Stimulated activated CD8-positive, alpha-beta memory T cell treated with anti-CD3 and anti-CD28 coated beads, Interleukin-7, amount 100 ng/mL, for 1 hour (primary cell): ENCODE measurements at places on chromosomes 16 and 17.
A peak's percentile ranks its signal among the peaks of the same experiment; 100 is the strongest.

GRCh38 chr17:78196716-78197115 lies 9.6 kb downstream of the AFMID start:
- no peak for DNase-seq

- DNase-seq, result no peak
Observed at GRCh38 chr17:21157586-21158370, 31.0 kb downstream of the DHRS7B start.

DNA sequence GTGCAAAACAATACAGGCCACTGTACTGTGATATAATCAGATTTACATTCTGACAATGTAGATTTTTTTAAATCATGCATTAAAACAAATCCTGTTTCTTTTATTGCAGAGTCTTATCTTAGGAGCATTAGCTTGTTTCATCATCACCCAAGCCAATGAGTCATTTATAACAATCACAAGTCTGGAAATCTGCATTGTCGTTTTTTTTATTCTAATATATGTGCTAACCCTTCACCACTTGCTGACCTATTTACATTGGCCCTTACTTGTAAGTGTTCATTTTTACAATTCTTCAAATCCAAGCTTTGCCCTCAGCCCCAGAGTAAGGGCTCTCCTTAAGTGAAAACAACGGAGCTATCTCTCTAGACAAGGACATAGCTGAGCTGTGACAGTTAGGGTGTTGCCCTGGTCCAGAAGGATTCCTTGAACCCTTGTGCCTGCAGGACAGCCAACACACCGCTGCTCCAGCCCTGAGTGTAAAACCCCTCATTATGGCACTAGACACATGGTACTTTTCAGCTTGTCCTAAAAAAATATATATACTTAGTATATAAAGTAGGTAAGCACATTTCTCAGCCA lies 3.7 kb downstream of the CMTM1 start:
- no peak for DNase-seq

DNA sequence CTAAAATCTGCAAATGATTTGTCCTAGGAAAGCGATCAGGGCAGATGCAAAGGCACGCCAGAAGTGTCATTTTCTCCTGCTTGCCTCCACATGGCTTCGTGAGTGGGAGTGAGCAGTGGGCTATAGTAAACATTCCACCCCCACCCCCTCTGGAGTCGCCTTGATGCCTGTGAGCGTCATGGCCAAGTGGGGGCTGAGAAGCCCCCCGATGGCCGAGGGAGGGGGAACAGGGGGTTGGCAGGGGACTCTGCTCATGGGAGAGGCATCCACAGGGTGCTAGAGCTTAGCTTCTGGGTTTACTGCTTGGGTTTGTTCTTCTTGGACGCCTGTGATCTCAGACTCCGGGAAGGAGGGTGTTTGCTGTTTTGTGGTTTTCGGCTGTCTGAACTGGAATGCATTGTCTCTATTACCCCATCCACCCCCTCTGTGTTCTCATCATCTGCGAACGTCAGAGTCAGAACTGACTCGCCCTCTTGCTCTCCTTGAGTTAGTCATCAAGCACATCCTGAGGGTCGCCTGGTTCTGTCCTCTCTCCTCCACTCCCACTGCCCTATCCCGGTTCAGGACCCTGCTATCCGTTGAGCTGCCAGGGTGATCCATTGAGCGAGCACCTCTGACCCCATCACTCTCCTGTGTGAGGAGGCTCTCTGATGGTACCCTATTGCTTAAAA lies 15.4 kb downstream of the TNS4 start:
- DNase-seq, result no peak

DNA sequence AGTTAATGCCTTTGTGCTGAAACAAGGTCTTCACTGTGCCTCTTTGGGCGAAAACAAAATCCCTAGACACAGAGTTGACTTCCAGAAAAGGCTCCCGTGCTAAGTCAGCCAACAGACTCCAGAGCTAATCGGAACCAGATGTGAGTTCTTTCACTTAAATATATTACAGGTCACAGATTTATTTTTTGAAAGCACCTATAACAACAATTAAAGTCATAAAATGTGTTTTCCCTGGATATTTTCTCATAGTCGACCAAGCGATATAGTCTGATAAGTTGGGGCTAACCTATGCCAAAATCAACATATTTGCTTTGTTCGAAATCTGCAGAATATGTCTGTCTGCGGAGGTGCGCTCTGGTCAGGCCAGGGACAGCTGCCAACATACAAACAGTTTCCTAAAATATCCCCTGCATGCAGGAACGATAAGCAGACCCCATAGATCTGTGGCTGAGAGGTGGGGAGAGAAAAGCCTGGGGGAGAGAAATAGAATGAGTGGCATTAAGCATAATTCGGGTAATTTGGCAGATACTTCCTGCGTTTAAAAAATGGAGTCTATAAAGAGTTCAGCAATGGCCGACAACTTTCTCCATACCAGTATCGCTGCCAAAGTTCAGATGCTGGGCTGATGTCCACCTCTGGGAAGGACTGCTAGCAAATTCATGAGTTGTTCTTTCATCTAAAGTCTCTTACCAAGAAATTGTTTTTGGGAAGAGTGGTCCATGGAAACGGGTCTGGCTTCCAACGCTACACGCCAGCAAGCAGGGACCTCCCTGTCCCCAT lies 50.8 kb upstream of the MYH10 start:
- no peak for DNase-seq

DNA sequence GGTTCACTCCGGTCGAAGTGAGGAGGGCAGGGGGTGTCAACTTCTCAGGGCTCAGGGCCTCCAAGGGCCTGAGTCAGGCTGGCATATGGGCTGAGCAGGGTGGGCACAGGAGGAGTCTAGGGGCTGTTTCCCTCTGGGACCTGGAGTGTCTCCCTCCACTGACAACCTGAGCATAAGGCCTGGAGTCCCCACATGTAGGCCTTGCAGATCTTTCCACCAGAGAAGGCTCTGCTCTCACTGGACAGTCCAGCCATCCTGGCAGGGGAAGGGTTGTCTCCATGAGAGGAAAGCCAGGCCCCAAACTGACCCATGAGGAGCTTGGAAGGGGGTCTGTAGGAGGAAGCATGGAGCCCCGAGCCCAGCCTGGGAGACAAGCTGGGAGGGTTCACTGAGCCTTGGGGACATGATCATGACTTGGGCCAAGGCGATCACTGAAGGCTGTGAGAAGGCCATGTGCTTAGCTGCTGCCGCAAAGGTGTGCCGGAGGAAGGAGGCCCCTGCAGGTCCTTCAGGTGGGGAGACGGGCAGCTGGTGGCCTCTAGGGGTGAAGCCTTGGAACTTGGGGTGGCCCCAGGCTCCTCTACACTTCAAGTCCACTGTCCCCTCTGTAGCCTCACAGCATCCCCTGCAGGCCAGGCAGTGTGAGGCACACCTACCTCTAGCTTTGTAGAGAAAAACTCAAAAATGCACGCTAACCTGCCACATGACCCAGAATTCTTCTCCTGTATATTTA lies 9.9 kb downstream of the CMTM2 start:
- peak; percentile 21 for DNase-seq

DNA sequence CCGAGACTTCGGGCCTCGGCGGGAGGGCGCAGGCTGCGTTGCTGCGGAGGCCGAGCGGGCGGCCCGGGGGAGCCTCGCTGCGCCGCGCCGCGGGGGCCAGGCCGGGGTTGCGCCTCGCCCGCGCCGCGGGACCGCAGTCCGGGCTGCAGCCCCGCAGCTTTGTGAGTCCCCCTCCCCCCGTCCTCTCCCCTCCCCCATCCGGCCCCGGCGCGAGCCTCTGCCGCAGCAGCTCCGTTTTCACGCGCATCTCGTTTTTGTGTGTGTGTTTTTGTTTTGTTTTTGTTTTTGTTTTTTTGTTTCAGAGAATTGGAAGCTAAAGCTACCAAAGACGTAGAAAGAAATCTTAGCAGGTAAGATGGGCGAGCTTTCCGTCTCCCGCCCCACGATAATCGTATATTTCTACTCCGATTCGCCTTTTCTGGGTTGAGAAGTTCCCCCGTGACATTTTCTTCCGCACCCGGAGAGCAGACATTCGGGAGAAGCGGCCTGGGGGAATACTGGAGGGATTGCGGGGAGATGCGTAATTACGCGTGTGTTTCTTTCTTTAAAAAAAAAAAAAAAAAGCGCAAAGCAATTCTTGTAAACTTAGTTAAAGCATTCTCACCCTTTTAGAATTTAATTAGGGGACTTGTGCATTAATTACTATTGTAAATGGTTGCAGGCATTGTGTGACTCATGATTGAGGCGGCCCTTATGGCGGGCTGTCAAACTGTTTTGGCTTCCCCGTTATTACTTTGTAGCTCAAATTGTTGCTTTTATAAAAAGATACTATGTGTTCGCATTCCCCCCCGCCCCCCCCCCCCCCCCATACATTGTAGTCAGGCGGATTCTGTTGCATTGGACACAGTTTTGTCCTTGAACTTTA lies 732 bp downstream of the TNRC6A start:
- no peak for DNase-seq

GRCh38 chr17:64200080-64201032 lies 62.7 kb downstream of the TEX2 start:
- no peak for DNase-seq

DNA sequence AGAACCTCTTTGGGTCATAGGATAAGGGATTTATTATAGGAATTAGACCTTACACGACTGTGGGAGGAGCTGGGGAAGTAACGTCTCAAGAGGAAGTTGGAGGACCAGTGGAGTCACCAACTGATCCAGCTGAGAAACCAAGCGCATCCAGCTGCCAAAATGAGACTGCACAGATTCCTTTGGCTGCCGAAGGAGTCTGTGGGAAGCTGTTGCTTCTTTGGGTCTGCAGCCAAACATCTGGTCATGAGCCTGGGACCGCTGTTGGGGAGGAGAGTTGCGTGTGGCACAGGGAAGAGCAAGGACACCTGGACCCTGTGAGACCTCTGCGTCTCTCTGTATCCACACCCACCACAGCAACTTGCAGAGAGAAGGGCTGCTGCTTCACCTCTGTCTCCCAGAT lies 2.4 kb upstream of the NACA2 start:
- no peak for DNase-seq

DNA sequence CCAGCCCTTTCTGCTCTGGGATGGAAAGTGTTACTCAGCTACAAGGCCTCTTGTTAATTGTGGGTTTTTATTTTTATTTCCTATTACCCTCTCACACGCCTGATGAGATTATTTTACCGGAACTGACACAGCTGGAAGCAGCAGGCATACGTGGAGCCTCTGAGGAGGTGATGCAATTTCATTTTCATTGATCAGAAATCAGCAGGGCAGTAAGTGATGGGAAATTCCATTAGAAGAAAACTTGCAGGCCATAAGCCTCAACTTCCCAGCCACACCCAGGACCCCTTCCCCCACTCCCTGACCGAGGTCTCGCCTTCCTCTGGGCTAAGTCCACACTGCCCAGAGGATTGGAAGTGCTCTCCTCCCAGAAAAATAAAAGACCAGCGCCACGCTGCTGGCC lies 69.7 kb downstream of the ZFHX3 start:
- DNase-seq, result no peak
